Cortex of kidney (tissue), 1 donor: ENCODE measurements at places on chromosomes 5 and 9.

GRCh38 chr5:107284822-107285525, 385.8 kb downstream of the EFNA5 start:
- no peak for DNase-seq

- no peak for DNase-seq
Measured at GRCh38 chr5:177611446-177612214, 11.7 kb downstream of the B4GALT7 start.

DNA sequence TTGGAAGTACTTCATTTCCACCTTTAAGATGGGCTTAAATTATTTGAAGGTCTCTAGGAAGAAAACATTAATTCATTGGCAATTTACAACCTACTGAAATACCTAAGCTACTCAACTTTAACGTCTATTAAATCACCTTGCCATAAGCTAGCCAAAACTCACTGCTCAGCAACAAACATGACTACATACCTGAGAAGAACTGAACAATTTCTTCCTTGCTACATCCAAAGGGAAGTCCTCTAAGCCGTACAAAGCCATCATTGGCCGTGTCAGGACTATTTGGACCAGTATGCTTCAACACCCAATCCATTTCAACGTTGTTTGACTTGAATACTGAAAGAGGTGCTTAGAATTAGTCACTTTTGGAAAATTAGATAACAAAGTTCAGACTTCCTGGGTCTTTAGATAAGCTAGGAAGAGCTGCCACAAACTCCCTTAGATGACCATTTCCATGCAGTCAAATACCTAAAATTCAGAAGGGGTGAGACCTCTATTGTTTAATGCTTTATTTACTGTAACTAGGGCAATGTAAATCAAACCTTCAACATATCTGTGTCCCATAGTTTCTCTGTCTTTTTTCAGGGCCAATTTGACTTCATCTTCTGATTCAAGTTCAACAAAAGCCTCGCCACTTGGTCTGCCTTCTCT, 2.6 kb downstream of the HNRNPH1 start:
- no peak for DNase-seq

GRCh38 chr9:133201424-133202144, 7.5 kb downstream of the OBP2B start:
- DNase-seq = no peak

DNA sequence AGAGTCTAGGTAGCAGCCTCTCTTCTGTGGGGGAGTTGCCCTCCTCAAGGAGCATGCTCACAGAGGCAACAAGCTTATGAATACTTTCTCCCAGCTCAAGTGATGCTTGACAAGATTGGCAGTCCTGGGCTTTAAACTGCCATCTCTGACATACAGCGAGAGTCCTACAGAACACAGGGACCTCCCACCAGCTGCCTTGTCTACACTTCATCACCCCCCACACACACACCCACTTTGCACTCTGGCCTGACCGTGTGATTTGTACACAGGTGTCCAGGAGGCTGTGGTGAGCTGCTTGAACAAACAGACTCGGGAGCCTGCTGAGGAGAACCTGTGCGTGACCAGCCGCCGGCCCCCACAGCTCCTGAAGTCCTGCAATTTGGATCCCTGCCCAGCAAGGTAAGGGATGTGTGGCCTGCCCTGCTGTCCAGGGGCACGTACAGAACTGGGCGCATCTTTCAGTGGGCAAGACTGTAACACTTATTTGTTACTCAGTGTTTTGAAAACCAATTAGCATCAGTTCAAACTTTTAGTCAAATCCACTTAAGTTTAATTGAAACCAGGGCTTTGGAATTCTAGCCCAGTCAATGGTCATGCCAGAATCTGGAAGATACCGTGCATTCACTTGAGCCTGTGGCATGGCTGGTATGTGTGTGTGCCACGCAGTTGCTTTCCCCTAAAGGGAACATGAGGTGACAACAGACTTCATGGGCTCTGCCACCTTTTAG, 247.5 kb downstream of the ADAMTSL1 start:
- no peak for DNase-seq

GRCh38 chr9:70683841-70684240, 269.4 kb upstream of the KLF9 start:
- DNase-seq = no peak

GRCh38 chr9:5263351-5264218, 32.4 kb downstream of the INSL4 start:
- DNase-seq = no peak

GRCh38 chr9:114272739-114273431, 50.0 kb upstream of the ORM1 start:
- no peak for DNase-seq

DNA sequence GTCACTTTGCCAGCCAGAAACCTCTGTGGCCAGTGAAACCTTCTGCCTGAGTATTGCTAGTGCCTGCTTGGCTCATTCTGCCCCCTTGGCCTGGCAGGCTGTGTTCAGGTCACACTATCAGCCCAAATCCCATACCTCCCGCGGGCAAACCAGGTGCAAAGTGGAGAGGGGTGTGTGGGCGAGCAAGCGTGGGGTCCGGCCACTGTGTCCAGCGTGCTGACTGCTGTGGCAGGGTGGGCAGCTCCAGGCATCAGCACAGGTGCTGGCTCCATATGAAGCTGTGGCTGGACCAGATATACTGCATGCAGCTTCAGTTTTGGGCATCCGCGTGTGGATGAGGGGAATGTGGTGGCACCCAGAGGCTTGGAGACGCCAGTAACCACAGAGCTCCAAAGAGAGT, 576.5 kb upstream of the EDIL3 start:
- no peak for DNase-seq

DNA sequence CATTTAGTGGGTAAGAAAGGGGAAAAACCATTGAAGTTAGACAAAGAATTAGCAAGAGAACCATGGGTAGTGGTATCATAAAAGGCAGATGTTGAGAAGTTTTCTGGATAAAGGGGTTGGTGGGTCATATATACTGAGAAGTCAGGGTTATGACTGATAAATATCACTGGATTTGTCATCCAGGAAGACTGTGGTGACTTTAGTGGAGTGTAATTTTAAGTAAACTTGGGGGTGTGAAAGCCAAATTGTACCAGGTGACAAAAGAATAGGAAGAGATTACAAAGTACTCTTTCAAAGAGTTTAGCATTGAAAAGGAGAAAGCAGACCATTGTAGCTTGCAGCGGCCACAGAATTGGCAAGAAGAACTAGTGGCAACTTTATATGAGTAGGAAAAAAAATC, 315.2 kb upstream of the DMAC1 start:
- DNase-seq = no peak

DNA sequence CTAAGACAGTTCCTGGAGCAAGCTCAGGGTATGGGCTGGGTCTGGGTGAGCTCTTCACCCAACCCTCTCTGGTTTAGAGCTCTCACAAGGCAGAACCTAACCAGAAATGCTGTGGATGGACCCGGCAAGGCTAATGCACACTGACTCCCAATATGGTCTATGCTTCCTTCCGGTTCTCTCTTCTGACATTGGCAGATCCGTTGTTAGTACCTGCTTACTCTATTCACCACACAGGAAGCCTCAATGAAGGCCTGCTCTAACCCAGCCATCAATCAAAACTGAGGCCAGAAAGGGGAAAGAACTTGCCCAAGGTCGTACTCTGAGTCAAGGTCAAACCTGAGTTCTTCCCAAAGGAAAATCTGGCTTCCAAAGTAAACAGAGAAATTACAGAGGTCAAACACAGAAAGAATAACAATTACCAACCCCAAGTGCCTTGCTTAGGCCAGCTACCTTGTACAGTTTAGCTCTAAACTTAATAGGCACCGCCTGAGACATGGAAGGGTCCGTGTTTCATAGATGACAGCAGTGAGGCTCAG, 46.0 kb upstream of the AKNA start:
- no peak for DNase-seq

- no peak for DNase-seq
Measured at GRCh38 chr5:133827011-133827410, 141.4 kb downstream of the C5orf15 start.

DNA sequence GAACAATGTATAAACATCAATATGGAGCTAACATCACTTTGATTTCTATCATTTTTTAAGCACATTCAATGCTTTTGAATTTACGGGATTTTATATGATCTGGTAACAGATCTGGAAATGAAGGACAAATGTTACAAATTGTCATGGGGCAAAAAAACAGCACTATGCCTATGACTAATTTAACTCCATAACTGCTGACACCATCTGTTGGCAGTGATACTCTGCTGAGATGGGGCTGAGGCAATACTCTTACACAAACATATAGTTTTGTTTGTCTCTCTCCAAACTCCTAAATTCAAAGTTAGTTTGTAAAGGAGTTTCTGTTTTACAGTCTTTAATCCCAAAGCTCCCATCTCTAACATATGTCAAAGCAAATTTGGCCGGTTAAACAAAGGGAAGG, 132.5 kb upstream of the FER start:
- no peak for DNase-seq

- DNase-seq = no peak
Measured at GRCh38 chr5:139222346-139222745, 24.2 kb upstream of the SIL1 start.

DNA sequence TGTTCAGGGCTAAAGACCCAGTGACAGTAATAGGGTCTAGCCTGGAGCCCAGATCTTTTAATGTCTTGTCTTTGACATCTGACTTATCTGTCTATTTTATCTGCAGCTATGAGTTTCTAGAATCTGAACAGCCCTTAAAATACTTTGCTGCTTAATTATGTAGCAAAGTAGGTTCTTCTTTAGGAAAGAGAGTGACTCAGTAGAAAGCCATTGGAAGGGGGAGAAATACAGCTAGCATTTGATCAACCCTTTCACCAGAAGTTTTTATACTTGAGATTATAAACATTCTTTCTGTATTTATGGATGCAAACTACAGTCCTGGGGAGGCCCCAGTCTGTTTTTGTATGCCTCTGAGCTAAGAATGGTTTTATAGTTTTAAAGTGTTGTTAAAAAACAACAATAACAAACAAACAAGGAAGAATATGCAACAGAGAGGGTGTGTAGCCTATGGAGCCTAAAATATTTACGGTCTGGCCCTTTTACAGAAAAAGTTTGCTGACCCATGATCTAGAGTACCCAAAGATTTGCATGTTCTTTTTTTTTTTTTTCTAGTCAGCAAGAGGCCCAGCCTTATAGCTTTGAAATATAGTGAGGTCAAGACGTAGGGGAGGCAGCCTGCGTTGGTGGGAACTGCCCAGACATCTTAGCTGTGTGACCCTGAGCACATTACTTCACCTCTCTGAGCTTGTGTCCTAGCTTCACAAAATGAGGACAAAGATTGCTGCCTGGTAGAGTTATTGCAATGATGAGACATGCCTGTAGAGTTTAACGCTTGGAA, 9.7 kb downstream of the GSN start:
- DNase-seq = no peak

- DNase-seq = no peak
Measured at GRCh38 chr5:68041293-68041692, 174.3 kb upstream of the PIK3R1 start.

GRCh38 chr9:116141864-116142561, 11.6 kb upstream of the PAPPA start:
- DNase-seq = no peak

GRCh38 chr5:128092144-128092543, 8.6 kb downstream of the SLC12A2 start:
- DNase-seq = no peak

GRCh38 chr5:147490989-147491388, 18.9 kb downstream of the DPYSL3 start:
- no peak for DNase-seq
